ENCODE measurements at places on chromosomes 16 and 17. TPM values are rescaled to one million over a fixed set of nuclear protein-coding genes. Genes with fewer than 3 reads are reported as not detected.

DNA sequence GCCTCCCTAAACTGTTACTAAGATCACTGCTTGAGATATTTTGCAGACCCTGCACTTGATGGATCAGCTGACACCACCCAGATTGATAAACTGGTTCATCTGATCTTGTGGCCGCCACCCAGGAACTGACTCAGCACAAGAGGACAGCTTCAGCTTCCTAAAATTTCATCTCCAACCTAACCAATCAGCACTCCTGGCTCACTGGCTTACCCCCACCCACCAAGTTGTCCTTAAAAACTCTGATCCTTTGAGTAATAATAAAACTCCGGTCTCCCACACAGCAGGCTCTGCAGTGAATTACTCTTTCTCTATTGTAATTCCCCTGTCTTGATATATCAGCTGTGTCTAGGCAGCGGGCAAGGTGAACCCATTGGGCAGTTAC is 174.8 kb downstream of the UTP18 start:
- no peak for DNase-seq

DNA sequence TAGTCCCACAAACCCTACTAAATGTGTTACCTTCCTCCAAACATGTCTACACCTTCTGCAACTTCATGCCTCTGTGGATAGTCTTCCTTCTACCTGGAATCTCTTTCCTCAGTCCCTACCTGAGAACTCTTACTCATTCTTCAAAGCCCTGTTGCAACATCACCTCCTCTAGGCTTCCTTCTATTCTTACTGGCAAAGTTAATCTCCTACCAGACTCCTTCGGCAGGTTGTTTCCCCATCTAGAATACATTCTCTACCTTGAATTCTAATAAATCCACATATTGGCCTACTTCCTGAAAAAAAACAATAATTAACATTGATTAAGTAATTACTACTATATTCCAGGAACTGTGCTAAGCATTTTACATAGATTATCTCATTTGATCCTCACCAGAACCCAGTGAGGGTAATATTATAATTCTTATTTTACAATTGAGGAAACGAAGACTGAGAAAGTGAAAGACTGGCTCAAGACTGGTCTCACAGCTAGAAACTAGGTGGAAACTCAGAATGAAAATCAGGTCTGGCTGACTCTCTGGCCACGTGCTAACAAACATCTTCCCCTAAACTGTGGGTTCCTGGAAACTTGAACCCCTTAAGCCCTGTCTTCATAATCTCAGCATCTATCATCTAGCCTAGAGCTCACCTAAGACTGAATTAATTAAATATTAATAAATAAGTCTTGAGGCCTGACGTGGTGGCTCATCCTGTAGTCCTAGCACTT is 4.6 kb upstream of the STAT3 start:
- no peak for DNase-seq

- DNase-seq, result peak; percentile 15
Measured at GRCh38 chr16:23729503-23730424, 16.7 kb upstream of the ERN2 start.

- DNase-seq, result peak; percentile 23
Measured at GRCh38 chr16:11032000-11032921, 87.9 kb downstream of the CLEC16A start.

DNA sequence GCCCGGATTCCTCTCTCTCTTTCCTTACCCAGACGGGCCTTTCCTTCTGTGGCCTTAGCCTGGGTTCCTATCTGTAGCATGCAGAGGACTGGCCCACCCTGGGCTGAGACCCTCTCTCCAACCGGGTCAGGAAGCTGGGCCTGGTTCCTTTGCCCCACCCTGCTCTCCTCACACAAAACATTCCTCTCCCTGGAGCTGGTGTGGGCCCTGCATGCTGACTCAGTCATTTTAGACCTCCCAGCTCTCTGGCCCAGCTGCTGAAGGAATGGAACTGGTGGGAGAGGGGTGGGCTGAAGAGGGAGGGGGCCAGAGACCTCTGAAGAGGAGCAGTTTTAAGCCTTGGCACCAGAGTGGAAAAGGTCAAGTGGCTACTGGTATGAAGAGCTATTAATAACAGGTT is 957 bp downstream of the MYL4 start:
- DNase-seq, result no peak

Gene DPEP3
- not detected for polyA plus RNA-seq

Gene TBC1D16
- 7.5 TPM for polyA plus RNA-seq

GRCh38 chr17:298791-299450 is 53.7 kb downstream of the RPH3AL start:
- DNase-seq, result no peak

DNA sequence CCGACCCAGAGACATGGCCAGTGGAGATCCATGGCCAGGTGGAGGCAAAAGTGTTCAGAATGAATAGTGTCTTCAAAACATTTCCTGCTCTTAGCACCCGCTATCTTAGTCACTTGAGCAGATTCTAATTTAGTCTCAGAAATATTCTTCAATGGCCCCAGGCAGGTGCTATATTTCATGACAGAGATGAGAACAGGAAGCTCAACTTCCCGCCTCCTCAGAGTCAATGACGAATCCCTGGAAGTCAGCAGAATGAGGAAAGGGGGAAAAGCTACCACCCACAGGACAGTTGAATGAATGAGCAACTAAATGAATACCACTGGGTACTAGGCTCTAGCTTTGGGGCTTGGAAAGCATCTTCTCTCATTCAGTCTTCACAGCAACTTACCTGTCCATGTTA is 147.2 kb downstream of the ASIC2 start:
- no peak for DNase-seq

Gene FOXN1
- polyA plus RNA-seq, result not detected

DNA sequence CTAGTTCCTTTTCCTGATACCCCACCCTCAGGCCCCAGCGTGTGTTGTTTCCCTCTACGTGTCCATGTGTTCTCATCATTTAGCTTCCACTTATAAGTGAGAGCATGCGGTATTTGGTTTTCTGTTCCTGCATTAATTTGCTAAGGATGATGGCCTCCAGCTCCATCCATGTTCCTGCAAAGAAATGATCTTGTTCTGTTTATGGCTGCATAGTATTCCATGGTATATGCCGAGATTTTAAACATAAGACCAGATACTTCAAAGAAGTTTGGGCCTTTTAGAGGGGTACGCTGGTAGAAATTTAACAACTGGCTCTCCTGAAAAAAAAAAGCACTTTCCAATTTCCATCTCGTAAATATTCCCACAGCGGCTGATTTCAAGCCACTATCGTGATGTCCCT is 59.8 kb downstream of the IRF8 start:
- no peak for DNase-seq

Gene KRT33A
- polyA plus RNA-seq, result not detected

DNA sequence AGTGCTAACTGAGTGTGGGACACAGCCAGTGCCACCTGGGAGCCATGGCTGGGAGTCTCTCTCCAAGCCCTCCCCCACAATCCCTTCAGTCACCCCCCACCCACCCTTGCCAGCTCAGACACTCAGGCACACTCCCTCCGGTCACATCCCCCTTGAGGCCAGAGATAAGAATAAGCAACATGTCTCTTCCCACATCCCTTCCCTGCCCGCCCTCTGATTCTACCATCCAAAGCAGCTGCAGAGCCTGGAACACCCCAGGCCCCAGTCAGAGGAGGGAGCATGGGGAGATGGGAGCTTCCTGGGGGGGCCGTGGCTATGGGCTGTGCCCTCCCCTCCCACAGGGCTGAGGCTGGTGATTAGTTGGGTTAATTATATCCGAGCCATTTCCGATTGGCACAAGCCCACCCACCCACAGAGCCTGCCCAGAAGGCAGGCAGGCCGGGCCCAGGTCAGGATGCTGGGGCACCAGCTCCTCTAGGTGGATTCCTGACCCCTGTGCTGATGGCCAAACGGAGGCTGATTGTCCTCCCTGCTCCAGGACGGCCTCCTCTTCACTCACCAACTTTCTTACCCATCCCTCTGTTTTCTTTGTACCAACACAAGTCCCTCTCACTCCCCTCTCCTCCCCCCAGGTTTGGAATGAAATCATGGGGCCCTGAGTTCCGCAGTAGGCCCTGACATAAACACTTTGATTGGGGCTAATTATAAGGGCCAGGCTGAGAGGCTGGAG is 28.6 kb upstream of the MEIOC start:
- no peak for DNase-seq

Gene GPR142
- not detected for polyA plus RNA-seq

Gene OSGIN1
- 4.2 TPM for polyA plus RNA-seq

Data from mammary epithelial cell (primary cell).